ENCODE measurements at places on chromosomes 3 and 15.

GRCh38 chr15:33442449-33442848 is 131.7 kb downstream of the RYR3 start:
- DNase-seq, result no peak

DNA sequence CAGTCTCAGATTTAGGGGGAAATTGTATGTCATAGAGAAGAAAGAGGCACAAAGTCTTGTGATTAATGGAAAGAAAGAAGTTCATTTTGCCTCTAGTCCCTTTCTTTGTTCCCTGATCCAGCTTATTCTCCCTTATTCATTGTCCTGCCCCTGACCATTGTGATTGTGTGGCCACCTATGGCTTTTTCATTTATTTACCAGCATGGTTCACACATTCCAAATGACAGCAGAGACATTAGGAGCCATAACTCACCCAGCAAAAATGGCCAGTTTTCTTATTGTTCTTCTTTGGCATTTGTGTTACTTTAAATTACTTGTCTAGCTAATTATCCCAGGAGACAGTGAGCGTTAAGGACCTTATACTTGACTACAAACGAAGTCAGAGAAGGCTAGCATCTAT is 36.3 kb upstream of the SGO1 start:
- DNase-seq, result no peak

GRCh38 chr3:63818282-63819150 is 583 bp upstream of the C3orf49 start:
- no peak for DNase-seq

DNA sequence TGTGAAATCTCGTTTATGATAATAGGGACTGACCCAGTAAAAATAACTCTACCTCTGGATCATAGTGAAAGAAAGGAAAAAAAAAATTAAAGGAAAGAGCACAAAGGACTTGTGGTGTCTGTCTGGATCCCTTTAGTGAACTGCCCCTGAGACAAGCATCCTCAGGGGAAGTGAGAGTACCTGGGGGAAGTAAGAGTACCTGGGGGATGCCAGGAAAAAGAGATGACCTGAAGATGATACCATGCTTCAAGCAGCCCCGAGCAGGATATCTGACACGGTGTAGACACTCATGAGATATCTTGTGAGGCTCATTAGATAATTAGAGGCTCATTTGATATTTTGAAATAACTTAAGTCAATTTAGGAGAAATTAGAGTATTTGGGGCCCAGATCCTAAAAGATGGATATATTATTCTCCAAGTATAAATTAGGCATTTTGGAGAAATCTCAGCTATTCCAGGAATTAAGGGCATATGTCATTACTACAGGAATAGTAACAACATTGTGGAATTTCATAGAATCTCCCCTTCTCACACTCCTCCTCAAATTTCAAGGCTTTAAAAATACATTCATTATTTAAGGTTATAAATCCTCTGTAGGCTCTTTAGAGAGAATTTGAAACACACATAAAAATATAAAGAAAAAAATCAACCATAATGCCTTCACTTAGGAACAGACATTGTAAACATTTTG is 36.3 kb upstream of the PSMD6 start:
- no peak for DNase-seq

- DNase-seq, result no peak
These were observed 308.2 kb upstream of the ADAMTS9 start for GRCh38 chr3:64995857-64996551.

Data from AG04449 (cell line).